Fibroblast of the conjunctiva (primary cell): ENCODE measurements at places on chromosomes 16 and 17.

DNA sequence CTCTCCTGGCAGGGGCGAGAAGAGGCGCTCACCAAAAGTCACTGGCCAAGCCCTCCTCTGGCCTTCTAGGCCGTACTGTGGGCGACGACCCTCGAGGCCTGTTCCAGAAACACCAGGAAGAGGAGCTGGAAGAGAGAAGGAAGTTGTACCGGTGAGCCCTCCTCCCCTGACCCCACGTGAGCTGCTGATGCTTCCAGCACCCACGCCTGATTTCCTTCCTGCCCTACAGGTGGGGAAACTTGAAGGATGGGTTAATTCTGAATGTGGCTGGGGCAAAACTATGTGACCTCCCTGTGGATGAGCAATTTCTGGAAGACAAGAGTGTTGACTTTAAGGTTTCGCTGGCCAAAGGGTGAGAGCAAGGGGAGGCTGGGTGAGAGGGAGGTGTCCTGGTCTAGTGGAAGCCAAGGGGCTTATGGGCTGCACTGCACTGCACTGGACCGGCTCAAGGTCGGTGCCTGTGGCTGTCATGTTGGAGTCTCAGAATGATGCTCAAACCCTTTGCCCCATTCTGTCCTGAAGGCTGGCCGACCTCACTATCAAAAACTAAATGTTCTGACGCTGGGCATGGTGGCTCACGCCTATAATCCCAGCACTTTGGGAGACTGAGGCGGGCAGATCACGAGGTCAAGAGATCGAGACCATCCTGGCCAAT is 6.2 kb downstream of the C17orf100 start:
- DNase-seq: no peak

GRCh38 chr16:1453316-1453715 is 9.0 kb upstream of the CCDC154 start:
- no peak for DNase-seq

GRCh38 chr16:86508947-86509758 is 1.2 kb upstream of the FOXF1 start:
- DNase-seq: peak; percentile 36

GRCh38 chr17:42347198-42347597 is 41.0 kb downstream of the STAT3 start:
- no peak for DNase-seq

DNA sequence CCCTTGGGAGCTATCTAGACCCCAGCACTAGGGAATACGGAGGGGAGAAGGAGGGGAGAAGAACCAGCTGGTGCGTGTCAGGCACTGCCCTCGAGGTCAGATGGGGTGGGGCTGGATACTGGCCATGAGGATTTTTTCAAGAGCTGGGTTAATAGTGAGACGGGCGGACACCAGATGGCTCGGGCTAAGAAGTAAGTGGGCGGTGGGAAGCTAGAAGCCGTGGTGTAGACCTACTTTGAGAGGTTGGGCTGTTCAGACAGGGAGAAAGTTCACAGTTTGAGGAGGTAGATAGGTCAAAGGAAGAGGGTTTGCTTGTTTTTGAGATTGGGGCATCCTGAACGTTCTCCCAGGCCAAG is 303.8 kb downstream of the SEC14L1 start:
- DNase-seq: no peak

GRCh38 chr16:81530296-81530721 is 85.7 kb downstream of the CMIP start:
- no peak for DNase-seq

DNA sequence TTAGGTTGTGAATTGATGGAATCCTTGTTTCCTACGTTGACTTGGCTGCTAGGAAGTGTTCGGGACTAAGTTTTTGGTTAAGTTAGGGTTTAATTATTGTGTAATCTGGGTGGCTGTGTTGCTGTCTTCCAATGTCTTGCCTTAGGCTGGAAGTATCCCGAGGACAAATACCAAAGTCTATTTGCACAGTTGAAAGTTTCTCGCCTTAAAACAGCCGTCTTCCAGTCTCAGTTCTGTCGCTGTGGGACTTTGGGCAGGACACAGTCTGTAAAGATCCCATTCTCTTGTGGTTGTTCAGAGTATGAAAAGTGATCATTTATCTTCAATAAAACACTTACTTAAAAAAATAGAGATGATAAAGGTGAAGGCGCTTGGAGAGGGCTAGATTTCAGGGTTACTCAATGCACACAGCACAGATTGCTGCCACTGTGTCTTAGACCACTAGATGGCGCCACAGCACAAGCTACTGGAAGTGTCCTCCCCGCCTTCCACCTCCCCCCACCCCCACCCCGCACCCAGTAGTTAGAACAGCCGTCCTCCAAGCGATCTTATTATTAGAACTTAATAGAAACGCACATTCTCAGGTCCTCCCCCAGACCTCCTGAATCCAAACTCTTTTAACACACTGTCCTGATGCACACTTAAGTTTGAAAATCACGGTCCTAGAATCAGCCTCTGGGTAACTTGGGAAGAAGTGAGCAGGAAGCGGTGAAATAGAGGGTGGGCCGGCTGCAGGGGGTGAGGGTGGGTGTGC is 45.8 kb downstream of the AKAP1 start:
- peak; percentile 68 for DNase-seq

- DNase-seq: no peak
Observed at GRCh38 chr16:77873066-77873465, 84.7 kb downstream of the VAT1L start.

GRCh38 chr17:45316434-45317110 is at the start of gene MAP3K14:
Gene MAP3K14, minus strand, starts transcription at chr17:45317020. Its CDS starts 26,275 bp downstream, at chr17:45290745.
- DNase-seq: peak; percentile 51

GRCh38 chr17:81313776-81314397 is 18.8 kb upstream of the SLC38A10 start:
- DNase-seq: no peak

DNA sequence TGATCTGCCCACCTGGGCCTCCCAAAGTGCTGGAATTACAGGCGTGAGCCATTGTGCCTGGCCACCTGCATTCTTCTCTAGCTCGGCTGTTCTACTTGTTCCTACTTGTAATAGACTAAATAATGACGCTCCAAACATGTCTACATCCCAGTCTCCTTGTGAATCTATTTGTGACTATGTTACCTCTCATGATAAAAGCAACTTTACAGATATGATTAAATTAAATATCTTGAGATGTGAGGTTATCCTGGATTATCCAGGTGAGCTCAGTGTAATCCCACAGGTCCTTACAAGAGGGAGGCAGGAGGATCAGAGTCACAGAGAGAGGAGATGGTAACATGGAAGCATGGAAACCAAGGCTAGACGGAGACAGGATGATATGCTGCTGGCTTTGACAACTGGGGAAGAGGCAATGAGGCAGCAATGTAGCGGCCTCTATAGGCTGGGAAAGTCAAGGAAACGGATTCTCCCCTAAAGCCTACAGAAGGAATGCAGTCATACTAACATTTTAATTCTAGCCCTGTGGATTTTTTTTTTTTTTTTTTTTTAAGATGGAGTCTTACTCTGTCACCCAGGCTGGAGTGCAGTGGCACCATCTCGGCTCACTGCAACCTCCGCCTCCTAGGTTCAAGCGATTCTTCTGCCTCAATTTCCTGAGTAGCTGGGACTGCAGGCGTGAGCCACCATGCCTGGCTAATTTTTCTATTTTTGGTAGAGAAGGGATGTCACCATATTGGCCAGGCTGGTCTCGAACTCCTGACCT is 5.0 kb upstream of the LASP1 start:
- no peak for DNase-seq

GRCh38 chr16:72961115-72961832 is 86.7 kb downstream of the ZFHX3 start:
- no peak for DNase-seq

- DNase-seq: peak; percentile 33
Observed at GRCh38 chr17:65485388-65486299, 75.8 kb downstream of the AXIN2 start.

DNA sequence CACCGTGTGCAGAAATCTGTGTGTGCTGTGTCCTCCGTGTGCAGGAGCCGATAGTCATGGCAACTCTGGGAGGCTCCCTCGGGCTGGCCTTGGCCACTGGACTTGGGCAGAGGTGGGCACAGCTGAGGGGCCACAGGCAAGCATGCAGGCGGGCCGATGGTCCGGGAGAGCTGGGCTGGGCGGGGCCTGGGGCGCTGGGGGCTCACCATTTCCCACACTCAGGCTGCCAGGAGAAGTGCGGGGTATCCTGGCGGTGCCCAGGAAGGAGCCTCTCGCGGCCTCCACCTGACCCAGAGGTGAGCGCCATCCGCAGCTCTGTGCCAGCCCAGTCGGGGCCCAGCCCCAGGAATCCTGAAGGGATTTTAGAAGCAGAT is 28.4 kb downstream of the BAHCC1 start:
- DNase-seq: no peak

DNA sequence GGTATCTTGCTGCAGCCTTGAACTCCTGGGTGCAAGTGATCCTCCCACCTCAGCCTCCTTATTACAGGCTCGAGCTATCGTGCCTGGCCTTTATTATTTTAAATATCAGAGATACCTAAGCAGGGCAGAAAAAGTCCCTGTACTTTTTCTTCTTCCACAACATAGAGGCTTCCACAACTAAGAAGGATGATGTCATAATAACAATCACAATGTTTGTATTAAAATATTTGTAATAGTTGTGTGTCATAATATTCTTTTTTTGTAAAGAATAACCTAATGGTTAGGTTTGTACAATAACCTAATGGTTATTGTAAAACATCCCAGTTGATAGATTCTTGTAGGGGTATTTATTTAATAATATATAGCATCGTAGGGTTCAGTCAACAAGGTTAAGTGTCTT is 26.7 kb upstream of the DUSP14 start:
- no peak for DNase-seq

DNA sequence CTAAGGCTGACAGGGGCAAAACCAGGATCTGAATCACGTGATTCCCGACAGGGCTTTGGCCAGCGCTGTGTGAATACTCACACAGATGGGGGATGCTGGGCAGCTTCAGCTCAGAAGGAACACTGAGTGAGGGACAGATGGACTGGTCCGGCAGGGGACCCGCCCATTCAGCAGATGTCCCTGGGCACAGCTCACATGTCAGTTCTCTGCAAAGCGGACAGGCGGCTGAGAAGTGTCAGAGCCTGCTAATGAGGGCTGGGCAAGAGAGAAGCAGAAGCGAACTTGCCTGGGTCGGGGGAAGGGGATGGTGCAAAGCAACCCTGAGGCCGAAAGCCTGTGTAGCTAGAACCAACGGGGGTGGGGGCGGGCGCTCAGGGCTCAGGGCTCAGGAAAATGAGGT is 11.9 kb upstream of the GLIS2 start:
- DNase-seq: no peak

DNA sequence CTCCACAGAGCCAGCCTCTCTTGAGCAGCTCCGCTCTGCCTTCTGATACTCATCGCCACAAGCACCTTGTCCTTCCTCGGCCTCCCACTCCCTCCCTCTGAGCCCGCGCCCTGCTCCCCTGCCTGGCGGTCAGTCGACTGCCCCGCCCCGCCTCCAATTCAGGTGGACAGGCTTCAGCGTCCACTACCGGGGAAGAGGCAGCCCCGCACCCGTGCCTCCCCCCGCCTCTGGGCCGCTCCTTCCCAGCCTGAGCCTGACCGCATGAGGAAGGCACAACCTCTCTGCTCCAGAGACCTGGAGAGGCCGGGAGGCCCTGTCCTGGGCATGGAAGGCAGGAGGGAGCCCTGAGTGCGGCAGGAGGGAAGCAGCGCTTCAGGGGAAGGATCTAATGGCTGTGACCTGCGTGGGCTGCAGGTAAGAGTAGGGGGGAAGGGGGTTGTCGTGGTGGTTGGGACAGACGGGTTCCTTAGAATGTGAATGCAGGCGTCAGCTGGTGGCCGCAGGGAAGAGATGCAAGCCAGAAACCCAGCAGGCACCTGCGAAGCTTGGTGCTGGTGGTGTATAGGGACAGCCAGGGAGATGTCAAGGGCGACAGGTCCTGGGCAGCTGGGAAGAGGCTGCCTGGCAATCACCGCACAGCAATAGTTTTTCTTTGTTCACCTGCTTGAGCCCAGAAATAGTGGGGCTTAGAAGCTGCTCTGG is 3.0 kb upstream of the SLC6A4 start:
- DNase-seq: no peak

GRCh38 chr16:31886227-31886626 is 12.6 kb downstream of the ZNF267 start:
- DNase-seq: no peak

DNA sequence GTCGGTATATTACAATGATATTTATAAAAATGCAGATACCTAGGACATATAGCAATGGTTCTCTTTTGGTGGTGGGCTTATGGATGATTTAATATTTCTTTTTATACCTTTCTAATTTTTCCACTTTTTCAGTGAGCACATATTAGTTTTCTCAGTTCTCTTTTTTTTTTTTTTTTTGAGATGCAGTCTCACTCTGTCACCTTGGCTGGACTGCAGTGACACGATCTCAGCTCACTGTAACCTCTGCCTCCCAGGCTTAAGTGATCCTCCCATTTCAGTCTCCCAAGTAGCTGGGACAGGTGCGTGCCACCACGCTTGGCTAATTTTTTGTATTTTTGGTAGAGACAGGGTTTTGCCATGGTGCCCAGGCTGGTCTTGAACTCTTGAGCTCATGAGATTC is 15.1 kb downstream of the MAP3K14 start:
- no peak for DNase-seq

DNA sequence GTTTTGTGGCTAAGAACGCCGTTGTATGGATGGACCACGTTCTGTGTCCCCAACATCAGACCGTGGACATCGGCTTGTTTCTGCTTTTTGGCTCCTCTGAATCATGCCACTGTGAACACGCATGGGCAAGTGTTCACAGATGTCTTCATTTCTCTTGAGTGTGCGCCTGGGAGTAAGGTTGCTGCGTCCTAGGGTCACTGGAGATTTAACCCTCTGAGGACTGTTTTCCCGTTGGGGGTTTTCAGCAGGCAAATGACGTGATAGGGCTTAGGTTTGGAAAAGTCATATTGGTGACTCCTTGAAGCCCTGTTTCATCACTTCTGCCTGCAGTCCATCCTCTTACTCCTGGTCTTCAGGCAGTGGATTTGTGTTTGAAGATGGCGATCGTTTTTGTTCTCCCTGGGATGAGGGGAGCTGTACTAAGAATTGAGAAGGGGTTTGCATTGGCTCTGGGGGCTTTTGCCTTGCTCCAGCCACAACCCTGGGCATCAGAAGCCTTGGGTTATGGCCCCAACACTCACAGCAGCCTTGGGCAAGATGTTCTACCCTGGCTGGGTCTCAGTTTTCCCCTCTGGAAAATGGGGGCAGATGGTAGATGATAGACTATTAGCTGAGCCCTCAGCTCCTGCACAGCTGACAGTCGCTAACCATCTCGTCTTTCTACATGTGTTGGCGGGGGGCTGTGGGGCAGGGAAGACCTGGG is 67.2 kb upstream of the CIBAR2 start:
- DNase-seq: no peak

- no peak for DNase-seq
Observed at GRCh38 chr16:84194470-84195200, 3.7 kb downstream of the ADAD2 start.

DNA sequence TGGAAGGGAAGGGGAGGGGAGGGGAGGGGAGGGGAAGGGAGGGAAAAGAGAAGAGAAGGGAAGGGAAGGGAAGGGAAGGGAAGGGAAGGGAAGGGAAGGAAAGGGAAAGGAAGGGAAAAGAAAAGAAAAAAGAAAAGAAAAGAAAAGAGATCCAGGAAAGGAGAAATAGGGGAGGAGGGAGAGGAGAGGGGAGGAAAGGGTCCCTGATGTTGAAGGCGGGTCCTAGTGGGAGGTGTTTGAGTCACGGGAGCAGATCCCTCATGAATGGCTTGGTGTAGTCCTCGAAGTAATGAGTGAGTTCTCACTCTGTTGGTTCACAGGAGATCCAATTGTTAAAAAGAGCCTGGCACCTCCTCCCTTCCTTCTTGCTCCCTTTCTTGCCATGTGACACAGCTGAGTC is 6.9 kb upstream of the USP31 start:
- no peak for DNase-seq

GRCh38 chr16:64242492-64242891 is 879.4 kb downstream of the CDH11 start:
- DNase-seq: no peak

- DNase-seq: no peak
Observed at GRCh38 chr17:83041305-83041704, 38.1 kb upstream of the METRNL start.
